ENCODE measurements at places on chromosomes 11 and 22.

- no peak for DNase-seq
Observed at GRCh38 chr11:129803533-129803932, 12.1 kb upstream of the TMEM45B start.

- DNase-seq: no peak
Observed at GRCh38 chr22:39178206-39179111, 26.0 kb upstream of the CBX7 start.

DNA sequence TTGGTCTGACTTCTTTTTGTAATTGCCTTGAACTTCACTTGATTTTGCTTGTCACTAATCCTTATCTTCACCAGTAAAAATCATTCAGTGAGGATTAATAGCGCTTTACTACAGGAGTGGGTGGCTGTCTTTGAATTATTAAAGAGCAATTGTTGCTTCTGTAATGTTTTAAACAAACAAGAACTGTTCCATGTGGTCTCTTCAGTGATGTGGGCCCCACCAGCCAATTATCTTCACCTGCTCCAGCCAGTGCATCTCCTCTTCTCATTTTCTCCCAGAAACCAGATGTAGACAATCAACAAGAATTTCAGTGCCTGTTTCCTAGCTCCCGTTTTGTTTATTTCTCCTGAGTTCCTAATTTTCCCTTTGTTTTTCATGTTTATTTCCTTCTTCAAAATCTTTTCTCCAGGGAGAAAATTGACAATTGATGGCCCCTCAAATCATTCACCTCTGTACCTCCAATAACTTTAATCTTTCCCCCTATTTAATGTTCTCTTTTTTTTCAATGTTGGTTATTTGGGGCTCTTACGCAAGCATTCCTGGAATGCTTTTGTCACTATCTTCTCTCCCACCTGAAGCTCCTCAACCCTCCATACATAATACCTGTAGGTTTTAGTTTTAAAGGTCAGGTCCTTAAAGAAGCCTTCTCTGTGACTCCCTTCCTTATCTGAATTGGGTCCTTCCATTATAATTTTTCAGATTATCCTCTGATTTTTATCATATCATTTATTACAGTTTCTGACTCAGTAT, 115.1 kb downstream of the ARFGAP2 start:
- no peak for DNase-seq

- no peak for DNase-seq
Observed at GRCh38 chr11:19551457-19551856, 161.2 kb upstream of the NAV2 start.

GRCh38 chr11:130118636-130119387, 40.8 kb upstream of the ST14 start:
- DNase-seq: no peak

GRCh38 chr11:127524618-127525017, 524.0 kb upstream of the KIRREL3 start:
- DNase-seq: no peak

DNA sequence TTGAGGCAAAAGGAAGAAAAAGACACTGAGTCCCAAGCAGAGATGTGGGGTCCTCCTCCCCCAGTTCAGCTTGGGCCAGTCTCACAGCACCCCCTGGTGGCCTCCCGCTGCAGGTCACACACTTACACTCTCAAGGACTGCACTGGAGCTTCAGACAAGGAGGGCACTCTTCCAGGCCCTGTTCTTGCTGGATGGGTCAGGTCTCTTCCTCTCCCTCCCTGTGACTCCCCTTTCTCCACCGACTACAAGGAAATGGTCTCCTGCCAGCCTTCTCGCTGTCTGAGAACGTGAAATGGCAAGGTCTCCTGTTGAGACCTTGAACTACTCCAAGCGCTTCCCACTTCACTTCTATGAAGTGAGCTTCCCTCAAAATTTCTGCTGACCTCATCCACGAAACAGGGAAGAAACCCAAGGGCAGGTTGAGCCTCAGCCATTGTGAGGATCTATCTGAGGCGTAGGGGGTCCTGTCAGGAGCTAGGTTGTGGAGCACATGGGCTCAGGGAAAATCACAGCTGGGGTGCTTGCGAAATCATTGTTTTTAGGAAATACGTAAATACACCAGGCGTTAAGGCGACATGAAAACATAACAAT, 11.2 kb upstream of the IGLL1 start:
- peak; percentile 93 for DNase-seq

DNA sequence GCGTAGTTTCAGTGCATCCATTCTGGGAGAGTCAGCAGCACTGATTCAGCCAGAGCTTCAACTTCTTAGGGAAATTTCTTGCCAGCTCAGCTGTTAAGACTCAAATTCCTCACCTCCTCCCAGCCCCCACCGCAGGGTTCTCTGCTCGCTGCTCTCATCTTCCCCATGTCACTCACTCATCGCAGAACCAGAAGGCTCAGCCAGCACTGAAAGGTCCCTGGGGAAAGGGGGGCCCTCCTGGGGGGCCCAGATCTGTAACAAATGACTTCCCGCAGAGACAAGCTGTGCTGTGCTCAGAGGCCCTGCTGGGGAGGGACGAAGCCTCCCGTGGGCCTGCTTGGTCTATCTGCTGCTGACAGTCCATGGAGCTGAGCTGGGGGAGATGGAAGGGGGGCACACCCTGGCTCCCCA, 220.6 kb downstream of the NTM start:
- DNase-seq: peak; percentile 63

GRCh38 chr11:66219846-66220565, 48.4 kb upstream of the RAB1B start:
- no peak for DNase-seq

DNA sequence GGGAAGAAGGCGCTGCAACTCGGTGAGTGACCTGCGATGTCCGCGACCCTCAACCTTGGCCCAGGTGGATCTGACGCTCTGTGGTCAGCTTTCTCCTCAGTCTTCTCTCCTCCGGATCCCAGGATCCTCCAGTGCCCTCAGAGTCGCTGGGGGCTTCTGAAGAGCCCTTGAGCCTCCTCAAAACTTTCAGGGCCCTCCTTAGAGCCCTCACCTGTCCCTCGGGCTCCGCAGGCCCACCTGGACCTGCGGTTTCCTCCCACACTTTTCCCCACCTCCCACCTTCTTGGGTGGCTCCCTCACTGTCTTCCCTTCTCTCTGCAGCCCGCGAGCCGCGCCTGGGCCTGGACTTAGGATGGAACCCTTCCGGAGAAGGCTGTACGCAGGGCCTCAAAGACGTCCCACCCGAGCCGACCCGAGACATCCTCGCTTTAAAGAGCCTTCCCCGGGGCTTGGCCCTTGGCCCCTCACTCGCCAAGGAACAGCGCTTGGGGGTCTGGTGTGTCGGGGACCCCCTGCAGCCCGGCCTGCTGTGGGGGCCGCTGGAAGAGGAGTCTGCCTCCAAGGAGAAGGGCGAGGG, 335 bp downstream of the ZNF408 start:
- DNase-seq: no peak

DNA sequence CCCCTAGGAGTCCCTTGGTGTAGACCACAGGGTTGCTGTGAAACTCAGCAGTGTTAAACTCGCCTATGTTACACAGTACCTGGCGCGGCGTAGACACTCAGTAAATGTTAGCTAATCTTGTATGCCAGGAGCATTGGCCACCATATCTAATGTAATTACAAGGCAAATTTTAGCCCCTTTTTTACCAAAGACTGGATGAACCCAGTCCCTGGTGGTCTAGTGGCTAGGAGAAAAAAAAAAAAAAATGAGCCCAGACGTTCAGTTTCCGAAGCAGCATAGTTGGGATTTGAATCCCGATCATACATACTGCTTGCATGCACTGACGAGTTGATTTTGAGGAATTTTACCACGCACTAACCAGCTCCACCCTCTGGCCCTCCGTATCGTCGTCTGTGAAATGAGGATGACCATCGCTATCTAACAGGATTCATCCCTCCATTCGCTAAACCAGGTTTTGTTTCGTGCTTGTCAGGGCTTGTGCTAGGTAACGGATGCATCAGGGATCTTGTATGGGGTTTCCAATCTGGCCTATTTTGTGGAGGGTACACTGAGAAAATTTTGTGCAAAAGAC, 688 bp downstream of the PTS start:
- DNase-seq: no peak

DNA sequence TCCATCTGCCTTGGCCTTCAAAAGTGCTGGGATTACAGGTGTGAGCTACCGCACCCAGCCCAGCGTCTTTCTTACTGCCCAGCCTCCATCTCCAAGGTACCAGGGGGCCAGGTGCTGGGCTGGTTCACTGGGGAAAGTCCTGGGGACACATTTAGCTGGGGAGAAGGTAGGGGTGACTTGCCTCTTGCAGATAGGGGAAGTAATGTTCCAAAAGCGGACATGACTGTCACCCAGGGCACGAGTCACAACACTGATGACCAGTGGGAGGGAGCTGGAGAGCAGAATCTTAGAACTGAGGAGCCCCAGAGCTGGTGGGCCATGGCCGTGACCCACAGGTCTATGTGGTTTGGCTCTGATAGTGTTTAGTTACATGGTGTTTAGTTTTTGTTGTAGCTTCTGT, 2.4 kb upstream of the SLC15A3 start:
- no peak for DNase-seq

DNA sequence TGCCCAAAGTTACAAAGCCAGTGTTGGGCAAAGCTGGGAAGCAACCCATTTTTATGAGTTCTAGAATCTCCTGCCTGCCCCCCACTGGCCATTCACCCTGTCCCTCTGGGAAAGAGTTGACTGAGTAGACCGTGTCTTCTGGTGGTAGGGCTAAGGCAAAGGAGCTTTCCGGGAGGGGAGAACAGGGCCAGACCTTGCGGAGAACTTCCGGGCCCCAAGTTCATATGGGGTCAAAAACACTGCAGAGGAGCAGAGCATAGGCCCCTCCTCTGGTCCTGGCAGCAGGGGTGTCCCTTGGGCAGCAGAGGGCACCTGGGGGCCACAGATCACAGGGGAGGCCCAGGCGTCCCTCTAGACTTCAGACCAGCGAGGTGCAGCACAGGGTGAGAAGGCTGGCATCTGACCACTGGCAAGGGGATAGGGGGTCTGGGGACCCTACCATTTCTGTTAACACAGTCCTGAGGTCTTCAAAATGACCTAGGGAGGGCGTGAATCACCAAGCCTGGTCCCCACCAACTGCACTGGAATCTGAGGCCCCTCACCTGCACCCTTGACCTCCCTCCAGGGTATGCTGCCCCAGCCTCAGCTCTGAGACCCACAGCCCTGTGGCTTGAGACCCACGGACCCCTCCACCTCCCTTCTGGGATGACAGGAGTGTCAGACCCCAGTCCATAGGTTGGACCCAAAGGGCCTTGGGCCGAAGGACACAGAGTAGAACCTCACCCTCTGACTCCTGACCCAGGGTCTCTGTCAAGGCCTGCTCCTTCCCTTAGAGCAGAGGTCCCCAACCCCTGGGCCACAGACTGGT, 1.3 kb upstream of the ARAP1 start:
- no peak for DNase-seq

- no peak for DNase-seq
Observed at GRCh38 chr22:28481725-28482124, 197.9 kb downstream of the TTC28 start.

GRCh38 chr11:774873-775592, 2.3 kb downstream of the GATD1 start:
- DNase-seq: no peak

DNA sequence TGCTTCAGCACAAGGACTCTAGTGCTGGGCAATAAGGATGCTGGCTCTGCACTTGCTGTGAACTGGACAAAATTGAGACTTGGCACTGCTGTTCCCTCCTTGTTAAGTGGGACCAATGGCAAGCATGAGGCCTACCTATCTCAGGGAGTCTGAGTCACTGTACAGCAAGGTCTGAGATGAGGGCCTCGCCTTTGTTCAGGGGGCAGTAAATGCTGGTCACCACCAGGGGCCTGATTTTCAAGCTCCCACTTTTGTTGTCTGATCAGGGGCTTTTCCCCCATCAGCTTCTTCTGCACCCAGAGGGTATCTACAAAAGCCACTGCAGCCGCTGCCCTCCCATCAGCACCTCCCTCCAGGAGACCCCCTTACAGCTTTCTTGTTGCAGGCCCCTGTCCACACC, 22.8 kb downstream of the DHCR7 start:
- DNase-seq: no peak

DNA sequence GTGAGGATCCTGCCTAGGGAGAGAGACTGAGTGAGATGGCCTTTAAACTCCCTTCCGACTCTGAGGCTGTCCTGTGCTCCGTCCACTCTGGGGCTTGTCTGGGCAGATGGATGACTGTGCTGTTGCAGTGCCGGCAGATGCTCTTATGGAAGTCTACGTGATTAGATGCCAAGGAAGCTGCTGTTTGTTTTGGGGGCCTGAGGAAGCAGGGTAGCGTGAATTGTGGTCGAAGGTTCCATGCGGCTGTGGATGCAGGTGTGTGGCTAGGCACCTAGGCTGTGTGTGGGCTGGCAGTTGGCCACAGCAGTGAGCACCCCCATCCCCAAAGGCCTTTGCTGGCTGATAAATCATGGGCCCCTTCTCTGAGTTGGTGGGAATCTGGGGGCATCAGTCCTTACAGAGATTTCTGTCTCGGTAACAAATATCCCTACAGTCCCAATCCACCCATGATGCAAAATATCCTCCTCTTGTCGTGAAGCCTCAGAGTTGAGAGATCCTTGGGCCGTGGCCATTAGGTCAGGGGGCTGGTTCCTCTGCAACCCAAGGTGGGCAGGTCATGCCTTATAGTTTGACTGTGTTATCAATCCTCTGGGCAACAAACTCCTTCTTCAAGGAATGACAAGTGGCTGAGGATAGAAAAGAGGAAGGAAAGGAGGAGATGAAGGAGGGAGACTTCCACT, 31.2 kb downstream of the AMPD3 start:
- DNase-seq: no peak

GRCh38 chr11:124276081-124276480, 19.9 kb downstream of the OR8G5 start:
- no peak for DNase-seq

DNA sequence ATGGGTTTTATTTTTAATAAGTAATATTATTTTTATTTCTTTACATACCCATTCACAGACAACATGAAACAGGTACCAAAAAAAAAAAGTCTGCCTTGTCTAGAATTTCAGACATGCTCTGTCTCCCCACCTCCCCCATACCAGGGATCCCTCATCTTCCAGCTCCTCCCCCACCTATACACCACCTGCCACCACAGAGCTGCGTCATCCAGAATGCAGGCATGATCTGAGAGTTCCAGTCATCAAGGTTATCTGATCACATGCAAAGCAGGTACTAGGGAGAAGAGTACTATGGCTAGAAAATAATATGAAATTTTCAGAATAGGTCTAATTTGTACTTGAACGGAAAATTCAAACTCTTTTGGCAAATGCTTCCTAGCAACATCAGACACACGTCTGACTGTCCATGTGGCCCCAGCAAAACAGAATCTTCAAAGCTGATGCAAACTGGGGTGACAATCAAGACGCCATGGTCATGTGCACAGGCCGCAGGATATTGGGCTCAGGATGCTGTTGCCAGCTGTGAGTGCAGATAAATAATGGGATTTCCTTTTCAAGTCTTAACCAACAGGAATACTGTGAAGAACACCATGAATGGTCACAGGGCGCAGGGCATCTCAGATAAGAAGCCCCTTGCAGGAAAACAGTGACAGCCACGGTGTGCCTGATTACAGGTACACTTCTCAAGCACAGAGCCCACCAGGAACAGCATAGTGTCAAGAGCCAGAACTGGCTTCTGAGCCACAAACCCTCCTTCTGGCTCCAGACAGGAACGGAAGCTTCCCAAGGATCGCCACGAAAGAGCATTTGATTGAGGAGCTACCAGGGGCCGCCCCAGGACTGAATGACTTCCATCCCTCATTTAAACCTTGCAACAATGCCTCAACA, 169.5 kb downstream of the EFCAB6 start:
- DNase-seq: no peak

Measured in H1 (cell line).